Activated T-cell treated with anti-CD3 and anti-CD28 coated beads, Interleukin-2, amount 50 U/mL, for 4 hours (primary cell): ENCODE measurements at places on chromosomes 1 and 21. TPM values are rescaled to one million over a fixed set of nuclear protein-coding genes. Genes with fewer than 3 reads are reported as not detected.

Gene DNAJB4
- total RNA-seq = 6.6 TPM

Gene IRF6
- total RNA-seq = 0.15 TPM

Gene CTSK
- 1.1 TPM for total RNA-seq

Gene PPIAL4G
- total RNA-seq = not detected

Gene CADM3
- not detected for total RNA-seq

Gene PIK3CD
- total RNA-seq = 99.2 TPM

Gene SLC5A3
- 12.4 TPM for total RNA-seq
